ENCODE measurements at places on chromosomes 12 and 14.

GRCh38 chr12:76533331-76533730 is 26.2 kb downstream of the OSBPL8 start:
- no peak for DNase-seq

- no peak for DNase-seq
Measured at GRCh38 chr14:20714593-20715250, 26.2 kb downstream of the ANG start.

DNA sequence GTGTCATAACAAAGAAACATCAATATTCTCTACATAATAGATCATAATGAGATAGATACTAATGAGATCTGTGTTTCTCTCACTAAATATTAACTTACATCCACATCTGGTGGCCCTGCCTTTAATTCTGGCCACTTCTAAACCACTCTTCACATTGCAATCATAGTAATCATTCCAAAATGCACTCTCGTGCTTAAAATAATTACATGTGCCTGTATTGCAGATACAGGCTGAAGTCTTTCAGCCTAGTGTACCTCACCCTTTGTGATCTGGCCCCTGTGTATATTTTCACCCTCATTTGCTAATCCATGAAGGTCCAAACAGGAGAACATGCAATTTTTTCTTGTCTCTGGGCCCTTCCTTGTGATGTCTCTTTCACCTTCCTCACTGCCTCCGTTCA is 108.0 kb downstream of the LIN7A start:
- DNase-seq: no peak

DNA sequence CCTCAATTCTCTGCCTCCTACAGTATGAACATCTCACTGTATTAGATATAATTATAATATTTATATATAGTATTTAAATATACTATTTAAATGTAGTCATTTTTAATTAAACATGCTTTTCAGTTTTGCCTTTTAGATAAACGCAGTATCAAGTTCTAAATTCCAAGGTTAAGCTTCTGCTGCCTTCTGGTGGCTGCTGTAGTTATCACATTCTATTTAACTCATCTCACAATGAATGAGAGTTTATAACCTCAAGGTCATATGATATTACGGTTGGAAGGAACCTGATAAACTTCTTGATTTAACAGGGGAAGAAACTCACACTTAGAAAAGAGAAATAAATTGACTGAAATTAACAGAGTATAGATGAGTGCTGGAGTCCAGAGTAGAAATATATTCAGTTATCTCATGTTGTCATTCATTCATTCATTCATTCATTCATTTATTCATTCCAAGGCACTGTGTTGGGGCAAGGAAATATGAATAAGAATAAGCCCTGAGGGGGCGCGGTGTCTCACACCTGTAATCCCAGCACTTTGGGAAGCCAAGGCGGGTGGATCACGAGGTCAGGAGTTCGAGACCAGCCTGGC is 31.9 kb downstream of the GUCY2C start:
- peak; percentile 32 for DNase-seq

DNA sequence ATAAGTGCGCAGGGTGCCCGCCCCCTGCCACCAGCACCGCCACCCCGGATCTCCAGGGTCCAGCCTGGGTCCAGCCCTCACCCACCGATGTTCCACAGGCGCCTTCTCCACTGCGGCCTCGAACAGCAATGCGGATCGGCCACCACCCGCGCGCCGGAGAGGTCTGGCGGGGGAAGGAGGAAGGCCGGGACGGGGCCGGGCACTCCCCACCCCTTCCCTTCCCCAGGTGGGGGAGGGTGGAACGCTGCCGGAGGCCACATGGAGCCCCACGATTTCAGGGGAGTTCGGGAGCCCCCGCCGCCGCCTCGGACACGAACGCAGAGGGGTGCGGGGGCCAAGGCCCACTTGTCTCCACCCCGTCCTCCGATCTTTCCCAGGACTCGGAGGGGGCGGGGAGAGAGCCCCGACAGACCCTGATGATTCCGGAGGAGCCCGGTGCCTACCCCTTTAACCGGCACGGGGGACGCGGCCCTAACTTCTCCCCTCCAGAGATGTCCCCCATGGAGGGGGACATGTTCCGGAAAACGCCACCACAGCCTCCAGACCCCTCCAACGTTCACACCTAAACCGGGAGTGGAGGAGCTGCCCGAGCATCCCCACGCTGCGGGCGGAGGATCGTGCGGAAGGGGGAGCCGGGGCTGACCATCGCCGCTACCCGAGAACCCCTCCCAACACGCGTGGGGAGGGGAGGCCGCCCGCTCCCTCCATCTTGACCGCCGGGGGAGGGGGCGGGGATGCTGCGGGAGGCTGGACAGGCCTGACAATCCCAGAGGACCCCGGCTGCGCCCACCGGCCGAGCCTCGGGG is 1.1 kb downstream of the ATXN2 start:
- DNase-seq: no peak

DNA sequence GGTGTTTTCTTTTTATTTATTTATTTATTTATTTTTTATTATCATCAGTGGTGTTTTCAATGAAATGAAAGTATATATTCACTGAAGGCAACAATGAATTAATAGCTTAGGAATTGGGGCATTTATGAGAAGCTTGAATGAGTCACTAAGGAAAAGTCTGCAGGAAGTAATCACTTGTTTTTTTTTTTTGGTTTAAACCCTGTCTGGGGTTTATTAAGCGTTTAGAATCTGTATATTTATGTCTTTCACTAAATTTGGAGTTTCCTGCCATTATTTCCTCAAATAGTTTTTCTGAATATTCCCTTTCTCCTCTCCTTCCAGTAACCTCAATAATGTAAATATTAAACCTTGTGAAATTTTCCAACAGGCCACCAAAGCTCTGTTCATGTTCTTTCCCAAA is 85.5 kb downstream of the TESC start:
- DNase-seq: no peak

DNA sequence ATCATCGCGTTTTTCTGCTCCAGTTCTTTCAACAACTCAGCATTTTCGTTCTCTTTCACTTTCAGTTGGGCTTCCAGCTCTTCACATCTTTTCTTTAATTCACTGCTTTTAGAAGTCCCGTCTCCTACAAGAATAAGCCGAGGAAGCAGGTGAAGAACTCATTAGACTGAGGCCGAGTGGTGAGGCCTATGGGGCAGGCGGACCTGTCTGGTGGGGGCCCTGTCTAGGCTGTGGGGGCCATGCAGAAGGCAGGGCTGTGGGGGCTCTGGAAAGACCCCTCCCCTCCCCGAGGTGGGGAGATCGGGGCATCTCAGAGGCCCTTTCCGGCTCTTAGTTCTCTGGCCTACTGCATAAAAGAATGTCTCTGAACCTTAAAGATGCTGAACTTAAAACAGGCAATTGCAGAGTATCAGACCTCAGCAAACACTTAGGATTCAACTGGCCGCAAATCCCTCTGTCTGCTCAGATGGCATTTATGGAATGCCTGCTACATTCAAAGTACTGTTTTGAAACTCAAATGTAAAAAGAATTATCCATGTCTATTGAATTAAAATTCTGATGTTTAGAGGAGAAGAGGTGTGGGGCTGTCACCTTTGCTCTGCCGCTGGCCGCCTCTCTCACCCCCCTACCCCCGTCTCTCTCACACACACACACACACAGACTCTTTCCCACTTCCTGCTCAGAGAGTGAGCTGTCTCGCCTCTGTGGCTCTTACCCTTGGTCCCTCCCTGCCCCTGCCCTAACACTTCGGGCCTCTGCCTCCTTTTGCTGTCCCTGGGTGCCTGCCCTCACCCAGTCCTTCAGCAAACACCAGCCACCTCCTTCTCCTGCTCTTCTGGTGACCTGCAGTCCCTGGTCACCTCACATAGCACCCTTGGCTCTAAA is 34.7 kb downstream of the CCDC92 start:
- DNase-seq: no peak

GRCh38 chr12:116597886-116598285 is 38.7 kb downstream of the MAP1LC3B2 start:
- DNase-seq: no peak

DNA sequence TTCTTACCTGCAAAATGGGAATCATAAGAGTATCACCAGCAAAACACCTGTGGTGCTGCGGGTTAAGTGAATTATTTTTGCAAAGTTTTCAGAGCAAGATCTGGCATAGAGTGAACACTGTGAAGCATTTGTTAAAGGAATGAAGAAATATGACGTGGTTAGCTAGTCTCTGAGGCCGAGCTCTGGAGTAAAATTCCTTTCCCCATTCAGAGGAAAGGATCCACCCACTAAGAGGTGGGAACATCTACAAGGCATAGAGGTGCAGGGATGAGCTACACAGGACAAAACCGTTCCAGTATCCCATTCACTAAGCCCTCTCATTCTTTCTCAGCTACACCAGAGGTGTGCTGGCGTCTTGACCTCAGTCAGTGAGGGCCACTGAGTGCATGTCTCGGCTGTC is 48.5 kb downstream of the JAG2 start:
- no peak for DNase-seq

DNA sequence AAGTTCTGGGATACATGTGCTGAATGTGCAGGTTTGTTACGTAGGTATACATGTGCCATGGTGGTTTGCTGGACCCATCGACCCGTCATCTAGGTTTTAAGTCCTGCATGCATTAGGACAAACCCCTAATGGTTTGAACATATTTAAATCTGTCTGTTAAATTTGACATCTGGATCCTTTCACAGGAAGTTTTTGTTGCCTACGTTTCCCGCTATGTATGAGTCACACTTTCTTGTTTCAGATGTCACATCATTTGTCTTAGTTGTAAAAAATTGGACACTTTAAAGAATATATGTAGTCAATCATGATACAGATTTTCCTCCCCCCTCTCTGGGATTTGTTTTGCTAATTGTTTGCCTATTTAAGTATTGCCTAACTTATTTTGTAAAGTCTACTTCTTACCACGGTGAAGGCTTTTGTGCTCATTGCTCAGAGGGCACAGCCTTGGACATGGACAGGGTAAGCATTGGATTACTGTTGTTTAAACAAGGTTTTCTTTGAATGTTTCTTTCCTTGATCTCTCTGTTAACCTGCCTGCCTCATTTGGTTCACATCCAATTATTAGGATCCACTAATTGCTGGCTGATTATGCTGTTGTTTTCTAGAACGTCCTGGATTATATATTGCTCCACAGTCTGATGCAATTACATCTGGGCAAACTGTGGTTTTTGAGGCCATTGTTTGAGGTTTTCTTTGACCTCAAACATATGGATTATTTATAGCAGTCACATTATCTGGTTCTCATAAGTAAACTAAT is 1441.4 kb downstream of the AACS start:
- DNase-seq: no peak

DNA sequence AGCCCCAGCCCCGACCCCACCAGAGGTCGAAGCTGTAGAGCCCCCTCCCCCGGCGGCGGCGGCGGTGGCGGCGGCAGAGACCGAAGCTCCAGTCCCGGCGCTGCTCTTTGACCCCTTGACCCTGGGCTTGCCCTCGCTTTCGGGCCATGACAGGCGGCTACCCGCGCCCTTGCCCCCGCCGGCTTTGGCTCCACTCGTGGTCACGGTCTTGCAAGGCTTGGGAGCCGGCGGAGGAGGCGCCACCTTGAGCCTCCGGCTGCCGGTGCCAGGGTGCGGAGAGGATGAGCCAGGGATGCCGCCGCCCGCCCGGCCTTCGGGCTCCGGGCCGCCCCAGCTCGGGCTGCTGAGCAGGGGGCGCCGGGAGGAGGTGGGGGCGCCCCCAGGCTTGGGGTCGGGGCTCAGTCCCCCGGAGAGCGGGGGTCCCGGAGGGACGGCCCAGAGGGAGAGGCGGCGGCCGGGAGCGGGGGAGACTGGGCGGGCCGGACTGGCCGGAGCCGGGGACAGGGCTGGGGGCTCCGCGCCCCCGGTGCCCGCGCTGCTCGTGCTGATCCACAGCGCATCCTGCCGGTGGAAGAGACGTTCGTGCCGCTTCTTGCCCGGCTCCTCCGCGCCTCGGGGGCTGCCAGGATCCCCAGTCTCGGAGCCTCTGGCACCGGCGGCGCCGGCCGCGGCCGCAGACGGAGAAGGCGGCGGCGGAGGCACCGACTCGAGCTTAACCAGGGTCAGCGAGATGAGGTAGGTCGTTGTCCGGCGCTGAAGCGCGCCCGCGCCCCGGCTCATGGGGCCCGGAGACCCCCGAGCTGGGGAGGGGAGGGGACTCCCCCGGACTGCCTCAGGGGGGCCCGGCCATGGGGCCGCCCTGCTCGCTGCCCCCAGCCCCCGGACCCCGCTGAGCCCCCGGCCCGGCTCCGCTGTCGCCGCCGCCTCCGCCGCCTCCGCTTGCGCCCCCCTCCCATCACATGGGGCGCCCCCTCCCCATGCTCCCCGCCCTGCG is 778 bp downstream of the AGAP2 start:
- DNase-seq: no peak

- DNase-seq: no peak
Measured at GRCh38 chr12:109719123-109720022, 5.7 kb downstream of the FAM222A start.

DNA sequence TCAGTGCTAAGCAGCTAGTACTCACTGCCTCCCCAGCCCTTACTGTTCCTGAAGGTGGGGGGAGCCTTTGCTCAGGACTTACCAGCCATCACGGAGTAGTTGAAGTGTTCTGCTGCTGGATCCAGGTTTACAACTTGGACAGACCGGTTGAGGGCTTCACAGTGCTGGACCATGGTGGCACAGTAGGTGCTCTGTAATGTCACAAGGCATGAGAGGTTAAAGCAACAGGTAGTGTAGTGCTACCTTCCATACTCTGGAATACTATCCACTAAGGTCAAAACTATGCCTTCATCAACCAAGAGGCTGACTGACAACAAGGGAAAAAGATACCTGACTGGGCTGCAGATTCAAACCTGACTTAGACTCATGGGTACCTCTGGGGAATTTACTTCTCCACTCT is 3.0 kb downstream of the GPN3 start:
- no peak for DNase-seq

DNA sequence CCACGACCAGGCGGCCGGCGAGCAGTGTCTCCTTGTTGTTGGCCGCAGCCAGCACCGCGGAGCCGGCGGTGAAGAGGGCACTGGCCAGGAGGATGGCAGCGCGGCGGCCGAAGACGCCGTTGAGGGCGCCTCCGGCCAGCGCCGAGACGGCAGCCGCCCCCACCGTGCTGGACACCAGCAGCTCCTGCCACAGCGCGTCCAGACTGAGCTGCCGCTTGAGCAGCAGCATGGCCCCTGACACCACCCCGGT is 691 bp downstream of the SLC2A13 start:
- no peak for DNase-seq

GRCh38 chr12:3990501-3991280 is 117.5 kb upstream of the PARP11 start:
- no peak for DNase-seq

DNA sequence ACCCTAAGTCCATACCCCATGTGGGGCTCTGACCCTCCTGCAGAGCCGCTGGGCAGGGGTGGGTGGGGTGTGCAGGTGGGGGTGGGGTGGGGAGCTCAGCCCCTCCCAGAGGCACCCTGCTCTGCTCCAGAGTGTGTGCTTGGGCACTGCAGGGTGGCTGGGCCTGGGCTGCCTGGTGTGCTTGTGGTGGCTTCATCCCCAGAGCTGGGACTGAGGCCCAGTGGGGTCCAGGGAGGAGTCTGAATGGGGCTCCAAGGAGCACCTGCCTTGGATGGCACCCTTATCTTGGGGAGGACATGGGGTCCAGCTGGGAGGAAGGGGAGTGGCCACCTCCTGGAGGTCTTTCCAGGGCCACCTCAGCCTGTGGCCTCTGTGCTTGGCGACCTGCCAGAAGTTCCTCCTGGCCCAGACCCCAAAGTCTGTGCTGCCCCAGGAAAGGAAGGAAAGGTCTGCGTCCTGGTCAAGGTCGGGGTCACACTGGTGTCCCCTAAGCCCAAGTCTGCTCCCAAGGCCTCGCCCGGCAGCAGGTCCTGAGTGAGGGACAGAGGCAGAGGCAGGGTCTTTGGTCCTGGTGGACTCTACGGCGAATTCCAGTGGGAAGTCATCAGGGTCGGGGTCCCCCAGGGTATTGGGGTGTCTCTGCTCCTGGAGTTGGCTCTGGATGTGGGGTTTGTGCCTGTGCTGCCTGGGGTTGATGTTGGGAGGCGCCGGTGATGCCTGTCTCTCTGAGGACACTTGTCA is 373.4 kb downstream of the TMEM121 start:
- no peak for DNase-seq

- DNase-seq: no peak
Measured at GRCh38 chr12:49959685-49960473, 1.8 kb upstream of the AQP5 start.
